ENCODE measurements at places on chromosomes 13 and 19.

GRCh38 chr13:72884101-72884500 lies 102.2 kb downstream of the PIBF1 start:
- no peak for DNase-seq

DNA sequence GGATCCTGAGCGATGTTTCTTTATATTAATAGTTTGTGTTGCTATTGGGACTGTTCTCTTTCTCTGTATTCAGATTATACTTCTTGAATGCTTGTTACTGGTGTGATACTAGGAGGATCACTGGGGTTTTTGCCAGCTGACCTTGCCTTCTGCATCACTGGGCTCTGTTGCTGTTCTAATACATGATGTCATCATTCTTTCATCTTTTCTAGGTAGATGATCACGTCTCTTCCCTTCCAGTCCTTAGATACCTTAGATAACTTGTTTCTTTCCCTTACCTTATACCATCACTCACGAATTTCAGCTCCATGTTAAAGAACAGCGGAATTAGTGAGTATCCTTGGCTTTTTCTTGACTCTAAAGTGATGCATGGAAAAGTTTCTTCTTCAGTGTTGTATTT lies at the start of gene OR10H3:
Gene OR10H3 (plus strand): TSS at position 264 of the 400 bp plus-strand sequence. CDS start 3,408 bp downstream, outside the sequence.
- no peak for DNase-seq

GRCh38 chr19:38721496-38721895 lies 22.8 kb downstream of the CAPN12 start:
- DNase-seq: no peak

DNA sequence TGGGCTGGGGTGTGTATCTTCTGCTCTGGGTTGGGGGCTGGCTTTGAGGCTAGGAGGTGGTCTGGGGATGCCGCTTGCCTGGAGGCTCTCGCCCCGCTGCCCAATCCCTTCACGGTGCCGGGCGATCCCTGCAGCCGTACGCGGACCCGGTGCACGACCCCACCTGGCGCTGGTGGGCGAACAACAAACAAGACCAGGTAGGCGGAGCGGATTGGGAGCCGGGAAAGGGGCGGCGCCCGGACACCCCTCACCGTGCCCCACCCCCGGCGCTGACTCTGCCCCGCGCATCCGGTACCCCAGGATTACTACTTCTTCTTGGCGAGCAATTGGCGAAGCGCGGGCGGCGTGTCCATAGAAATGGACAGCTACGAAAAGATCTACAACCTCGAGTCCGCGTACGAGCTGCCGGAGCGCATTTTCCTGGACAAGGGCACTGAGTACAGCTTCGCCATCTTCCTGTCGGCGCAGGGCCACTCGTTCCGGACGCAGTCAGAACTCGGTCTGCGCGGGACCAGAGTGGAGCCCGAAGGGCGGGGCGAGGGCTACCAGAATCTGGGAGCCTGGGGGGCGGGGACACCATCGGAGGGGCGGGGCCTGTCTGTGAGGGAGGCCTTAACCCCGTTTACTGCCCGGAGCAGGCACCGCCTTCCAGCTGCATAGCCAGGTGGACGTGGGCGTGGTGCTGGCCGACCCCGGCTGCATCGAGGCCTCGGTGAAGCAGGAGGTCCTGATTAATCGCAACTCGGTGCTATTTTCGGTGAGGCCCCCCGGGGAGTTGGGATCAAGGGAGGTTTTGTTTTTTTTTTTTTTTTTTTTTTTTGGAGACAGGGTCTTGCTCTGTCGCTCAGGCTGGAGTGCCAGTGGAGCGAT lies 12.1 kb upstream of the PSMD8 start:
- DNase-seq: peak; percentile 64

DNA sequence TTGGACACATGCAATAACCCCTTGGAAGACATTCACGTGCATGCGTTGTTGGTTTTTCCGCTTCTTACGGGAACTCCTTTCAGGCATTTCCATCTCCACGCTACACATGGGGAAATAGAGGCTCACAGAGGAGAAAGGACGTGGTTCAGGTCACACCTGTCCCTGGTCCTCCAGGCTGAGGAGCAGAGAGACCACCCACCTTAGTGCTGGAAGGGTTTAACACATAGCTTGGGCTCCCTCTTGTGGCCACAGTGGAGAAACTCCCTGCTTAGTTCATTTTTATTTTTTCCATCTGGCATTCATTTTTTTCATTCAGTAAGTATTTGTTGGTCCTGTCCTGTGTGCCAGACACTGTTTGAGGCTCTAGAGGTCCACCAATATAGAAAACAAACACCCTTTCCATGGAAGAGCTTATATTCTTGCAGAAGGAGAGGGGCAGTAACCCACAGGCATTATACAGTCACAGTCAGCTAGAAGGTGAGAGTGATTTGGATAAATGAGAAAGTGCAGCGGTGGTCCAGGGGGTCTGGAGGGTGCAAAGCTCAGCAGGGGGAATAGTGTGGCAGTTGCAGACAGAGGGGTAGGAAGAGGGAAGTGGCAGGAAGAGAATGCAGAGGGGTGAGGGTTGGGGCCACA lies 24.2 kb upstream of the TTYH1 start:
- DNase-seq: peak; percentile 46

DNA sequence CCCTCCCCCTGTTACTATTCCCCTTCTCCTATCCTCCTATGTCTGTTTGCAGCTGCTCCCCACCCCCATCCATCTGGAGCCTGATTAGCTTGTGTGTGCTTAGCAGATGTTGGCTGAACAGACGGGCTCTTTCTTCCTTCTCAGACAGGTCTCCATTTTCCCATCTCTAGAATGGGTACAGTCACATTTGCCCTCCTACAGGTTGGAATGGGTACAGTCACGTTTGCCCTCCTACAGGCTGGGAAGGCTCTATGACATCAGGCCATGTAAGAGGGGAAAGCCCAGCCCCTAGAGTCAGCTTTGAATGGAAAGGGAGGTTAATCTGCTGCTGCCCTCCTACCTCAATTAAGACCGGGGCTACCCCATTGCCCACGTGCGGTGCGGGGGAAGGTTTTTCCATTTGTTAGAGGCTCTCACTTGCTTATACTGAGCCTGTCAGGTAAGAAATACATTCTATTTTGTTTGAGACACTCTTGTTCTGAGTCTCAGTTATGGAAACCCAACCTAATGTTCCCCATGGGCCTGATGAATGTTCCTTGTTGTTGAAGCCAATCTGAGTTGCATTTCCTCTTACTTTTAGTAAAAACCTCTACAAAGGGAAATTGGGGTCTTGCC lies 2.2 kb upstream of the CLEC17A start:
- DNase-seq: no peak

- no peak for DNase-seq
Observed at GRCh38 chr13:24167666-24168391, 7.3 kb downstream of the SPATA13 start.

GRCh38 chr19:31491242-31491641 lies 142.0 kb upstream of the TSHZ3 start:
- no peak for DNase-seq

- DNase-seq: no peak
Observed at GRCh38 chr13:66927562-66927961, 302.6 kb downstream of the PCDH9 start.

- no peak for DNase-seq
Observed at GRCh38 chr19:33667881-33668280, 46.1 kb downstream of the CHST8 start.

GRCh38 chr13:21812192-21812626 lies 141.3 kb downstream of the FGF9 start:
- DNase-seq: no peak

DNA sequence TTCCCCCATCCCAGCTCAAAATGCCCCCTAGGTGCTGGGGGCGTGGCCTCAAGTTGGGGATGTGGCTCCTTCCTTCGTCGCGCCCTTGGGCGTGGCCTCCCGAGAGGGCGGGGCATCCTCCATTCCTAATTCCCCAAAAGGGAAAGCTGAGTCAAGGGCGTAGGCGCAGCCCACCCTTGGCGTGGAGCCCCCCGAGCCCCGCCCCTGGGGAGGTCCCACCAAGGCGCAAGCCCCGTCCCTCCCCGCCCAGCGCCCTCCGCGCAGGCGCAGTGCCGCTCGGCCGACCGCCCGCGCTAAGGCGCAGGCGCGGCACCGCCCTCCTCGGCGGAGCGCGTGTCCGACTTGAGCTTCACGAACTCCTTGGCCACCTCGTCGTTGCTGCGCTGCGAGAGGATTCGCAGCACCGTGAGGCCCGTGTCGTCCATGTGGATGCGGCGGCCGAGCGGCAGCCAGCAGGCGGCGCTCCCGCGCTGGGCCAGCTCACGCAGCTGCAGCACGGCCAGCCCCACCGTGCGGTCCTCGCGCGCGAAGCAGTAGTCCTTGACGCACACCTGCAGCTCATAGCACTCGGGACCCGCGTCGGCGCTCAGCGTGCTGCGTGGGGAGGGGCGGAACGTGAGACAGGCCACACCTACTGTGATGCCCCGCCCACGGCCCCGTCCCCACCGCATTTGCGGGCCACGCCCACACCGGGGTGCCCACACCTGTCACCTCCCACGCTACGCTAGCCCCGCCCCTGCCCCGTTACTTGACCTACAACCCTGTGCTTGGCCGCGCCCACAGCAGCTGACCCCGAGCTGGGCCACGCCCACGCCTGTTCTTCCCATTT lies 50.5 kb downstream of the COLGALT1 start:
- DNase-seq: peak; percentile 61

GRCh38 chr19:35754370-35755130 lies 2.3 kb downstream of the HSPB6 start:
- DNase-seq: no peak

GRCh38 chr13:40132249-40132648 lies 476.8 kb downstream of the COG6 start:
- no peak for DNase-seq

DNA sequence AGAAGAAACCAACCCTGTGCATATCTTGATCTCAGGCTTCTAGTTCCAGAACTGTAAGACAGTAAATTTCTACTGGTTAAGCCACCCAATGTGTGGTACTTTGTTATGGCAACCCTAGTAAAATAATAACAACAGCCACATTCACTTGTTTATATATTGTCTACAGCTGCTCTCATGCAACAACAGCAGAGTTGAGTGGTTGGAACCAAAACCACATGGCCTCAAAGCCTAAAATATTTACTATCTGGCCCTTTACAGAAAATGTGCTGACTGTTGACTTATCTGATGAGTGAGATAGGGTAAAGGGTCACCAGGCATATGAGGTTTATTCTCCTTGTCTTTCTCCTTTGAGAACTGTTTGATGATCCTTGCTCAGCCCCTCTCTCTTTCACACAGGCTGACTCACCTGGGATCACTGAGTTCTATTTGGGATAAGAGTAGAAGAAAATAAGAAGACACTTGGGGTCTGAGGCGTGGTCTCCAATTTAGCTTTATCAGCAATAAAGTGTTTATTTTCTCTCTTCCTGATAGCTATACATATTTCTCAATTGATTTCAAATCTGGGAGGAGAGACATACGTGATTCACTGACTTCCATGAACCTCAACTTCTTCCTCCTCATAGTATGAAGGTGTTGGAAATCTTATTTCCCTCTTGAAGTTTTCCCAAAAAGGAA lies 227.5 kb upstream of the STARD13 start:
- no peak for DNase-seq

DNA sequence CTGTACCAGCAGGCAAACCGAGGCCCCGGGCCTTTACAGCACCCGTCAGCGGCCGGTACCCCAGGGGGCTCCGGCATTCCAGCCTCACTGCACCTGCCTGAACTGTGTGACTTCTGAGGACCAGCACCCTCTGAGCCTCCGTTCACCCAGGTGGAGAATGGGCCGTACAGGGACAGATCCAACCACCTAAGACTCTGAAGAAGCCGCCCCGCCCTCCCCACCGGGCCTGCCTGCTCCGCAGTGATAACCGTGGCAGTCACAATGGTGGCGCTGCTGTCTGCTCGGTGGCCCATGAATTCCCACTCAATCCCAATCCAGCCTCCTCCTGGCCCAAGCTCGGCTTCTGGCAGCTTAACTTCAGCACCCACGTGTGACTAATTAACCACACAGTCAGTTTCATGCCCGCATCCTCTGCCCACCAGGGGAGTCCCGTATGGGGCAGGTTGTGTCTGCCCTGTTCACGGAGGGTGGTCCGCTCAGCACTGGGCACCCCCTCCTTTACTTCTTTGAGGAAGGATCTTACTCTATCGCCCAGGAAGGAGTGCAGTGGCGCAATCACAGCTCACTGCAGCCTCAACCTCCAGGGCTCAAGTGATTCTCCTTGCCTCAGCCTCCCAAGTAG lies 3.4 kb downstream of the TCF3 start:
- no peak for DNase-seq

DNA sequence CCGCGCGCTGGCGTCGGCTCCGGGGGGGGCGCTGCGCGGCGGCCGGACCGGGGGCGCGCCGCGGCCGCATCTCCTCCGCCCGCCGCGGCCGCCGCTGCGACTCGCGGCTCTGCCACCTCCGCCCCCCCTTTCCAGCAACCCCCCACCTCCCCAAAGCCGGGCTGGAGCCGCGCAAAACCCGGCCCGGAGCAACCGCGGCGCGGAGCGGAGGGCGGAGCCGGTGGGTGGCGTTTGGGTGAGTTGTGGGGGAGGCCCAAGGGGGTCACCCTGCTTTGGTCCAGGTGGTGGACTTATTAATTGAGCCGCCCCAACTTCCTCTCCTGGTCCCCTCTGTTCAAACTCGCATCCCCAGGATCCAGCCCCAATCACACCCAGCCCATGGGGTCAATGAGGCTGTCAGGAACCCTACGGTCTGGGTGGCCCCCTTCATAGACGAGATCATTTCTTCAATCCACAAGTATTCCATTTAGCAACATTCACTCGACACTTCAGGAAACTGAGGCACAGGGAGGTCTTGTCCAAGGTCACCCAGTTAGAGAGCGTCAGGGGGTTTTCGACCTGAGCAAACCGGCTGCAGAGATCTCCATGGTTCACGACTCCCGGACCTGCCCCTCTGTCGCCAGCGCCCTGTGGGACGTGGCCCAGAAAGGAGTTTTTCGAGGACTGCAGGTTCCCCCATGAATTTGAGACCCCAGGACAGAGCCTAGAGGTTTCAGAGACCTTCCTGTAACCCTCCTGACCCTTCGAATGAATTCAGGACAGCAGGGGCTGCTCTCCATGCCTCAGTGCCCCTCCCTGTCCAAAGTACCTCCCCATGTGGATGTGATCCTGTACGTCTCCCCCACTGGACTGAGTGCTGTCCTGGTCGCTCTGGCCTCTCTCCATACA lies 22.4 kb upstream of the SEMA6B start:
- DNase-seq: no peak

All from stimulated activated CD8-positive, alpha-beta memory T cell treated with anti-CD3 and anti-CD28 coated beads, Interleukin-4, amount 100 ng/mL, for 24 hours (primary cell).